ENCODE measurements at places on chromosomes 6 and 20. TPM values are rescaled to one million over a fixed set of nuclear protein-coding genes. Genes with fewer than 3 reads are reported as not detected.

The MAP1LC3A gene
- 38.7 TPM for total RNA-seq

The LTB gene
- 9.2 TPM for total RNA-seq

DNA sequence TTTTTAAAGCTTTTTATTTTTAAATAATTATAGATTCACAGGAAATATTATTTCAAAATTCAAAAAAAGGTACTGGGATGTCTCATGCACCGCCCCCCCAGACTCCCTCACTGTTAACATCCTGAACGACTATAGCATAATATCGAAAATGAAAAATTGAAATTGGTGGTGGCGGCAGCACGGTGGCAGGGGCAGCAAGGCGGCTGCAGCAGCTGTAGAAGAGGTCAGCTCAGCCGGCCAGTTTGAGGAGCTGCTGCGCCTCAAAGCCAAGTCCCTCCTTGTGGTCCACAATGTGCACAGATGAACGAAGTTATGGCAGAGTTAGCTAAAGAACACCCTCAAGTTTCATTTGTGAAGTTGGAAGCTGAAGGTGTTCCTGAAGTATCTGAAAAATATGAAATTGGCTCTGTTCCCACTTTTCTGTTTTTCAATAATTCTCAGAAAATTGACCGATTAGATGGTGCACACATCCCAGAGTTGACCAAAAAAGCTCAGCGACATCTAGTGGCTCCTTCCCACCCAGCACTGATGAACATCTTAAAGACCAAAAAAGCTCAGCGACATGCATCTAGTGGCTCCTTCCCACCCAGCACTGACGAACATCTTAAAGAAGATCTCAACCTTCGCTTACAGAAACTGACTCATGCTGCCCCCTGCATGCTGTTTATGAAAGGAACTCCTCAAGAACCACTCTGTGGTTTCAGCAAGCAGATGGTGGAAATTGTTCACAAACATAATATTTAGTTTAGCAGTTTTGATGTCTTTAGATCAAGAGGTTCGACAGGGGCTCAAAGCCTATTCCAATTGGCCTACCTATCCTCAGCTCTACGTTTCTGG is 100.8 kb downstream of the FAM217A start:
- peak; percentile 97 for DNase-seq

- DNase-seq = peak; percentile 57
Measured at GRCh38 chr6:129853996-129854711, 7.0 kb downstream of the TMEM244 start.

The GJE1 gene
- total RNA-seq = not detected

The ABHD16B gene
- not detected for total RNA-seq

The ENPP4 gene
- 0.87 TPM for total RNA-seq

The PRDM13 gene
- total RNA-seq = not detected

The TSHZ2 gene
- total RNA-seq = 4.0 TPM

DNA sequence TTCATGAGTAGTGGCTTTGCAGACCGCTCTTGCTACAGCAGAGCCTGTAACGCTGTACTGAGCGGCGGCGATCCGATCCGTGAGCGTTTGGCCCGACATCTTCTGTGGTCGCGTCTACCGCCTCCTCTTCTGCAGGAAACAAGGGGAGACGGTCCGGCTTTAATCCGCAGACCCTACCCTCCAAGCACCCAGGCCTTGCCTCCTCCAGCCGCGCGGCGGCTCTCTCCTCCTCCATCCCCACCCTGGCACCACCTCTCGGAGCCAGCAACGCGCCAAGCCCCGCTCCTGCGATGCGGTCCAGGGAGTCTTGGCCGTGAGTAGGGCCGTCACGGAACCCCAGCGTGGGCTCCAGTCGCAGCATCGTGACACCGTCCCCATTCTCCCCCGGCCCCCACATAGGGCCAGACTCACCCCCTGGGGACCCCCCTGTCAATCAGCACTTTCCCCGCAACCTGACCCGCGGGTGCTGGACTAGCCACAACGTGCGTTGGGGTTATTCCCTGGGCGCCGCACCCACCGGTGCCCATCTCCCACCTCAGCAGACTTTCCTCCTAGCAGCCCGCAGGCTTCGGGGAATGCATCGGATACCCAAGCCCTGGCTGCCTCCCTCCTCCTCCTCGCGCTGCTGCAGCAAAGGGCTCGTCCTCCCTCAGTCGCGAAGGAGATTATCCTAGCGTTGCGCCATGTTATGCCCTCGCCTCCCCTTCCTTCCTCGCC is 914 bp downstream of the SNAP91 start:
- DNase-seq = no peak

GRCh38 chr20:19392344-19393130 is 180.1 kb downstream of the SLC24A3 start:
- DNase-seq = no peak

DNA sequence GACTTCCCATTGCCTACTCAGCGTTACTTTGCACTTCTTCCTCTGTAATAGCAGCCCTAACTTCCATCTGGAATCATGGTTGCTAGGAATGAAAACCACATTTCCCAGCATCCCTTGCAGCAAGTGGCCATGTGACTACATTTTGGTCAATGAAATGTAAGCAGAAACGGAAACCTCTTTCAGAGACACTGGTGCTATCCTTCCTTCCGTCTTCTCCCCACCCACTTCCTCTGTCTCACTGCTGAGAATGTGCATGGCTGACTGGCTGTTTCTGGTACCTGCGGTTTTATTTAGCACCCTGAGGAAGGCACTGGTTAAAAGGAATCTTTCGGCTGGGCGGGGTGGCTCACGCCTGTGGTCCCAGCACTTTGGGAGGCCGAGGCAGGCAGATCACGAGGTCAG is 107.4 kb downstream of the SCML4 start:
- DNase-seq = peak; percentile 6

The FOXS1 gene
- total RNA-seq = 0.20 TPM

The RAET1L gene
- not detected for total RNA-seq

DNA sequence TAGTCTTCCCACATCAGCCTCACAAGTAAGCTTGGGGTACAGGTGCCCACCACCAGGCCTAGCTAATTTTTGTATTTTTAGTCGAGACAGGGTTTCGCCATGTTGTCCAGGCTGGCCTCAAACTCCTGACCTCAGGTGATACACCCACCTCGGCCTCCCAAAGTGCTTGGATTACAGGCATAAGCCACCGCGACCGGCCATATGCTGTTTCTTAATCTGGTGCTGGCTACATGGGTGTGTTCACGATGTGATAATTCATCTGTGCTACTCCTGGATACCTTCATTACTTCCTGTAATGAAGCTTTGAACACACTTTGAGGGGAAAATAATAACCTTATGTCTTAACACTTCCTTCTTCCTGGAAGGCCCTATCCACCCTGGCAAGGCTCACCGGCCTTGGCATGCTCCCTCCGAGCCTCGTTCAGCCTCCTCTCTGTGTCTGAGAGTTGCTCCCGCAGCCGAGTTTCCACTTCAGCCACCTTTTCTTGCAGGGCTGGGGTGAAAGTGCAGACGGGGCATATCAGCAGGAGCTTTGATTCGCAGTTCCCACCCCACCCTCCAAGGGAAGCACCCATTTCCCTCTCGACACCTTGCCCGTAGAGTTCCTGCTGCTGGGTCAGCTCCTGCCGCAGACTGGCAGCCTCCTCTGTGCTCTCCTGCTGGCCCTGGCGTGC is 5.6 kb upstream of the PSORS1C2 start:
- DNase-seq = no peak

- no peak for DNase-seq
Measured at GRCh38 chr6:120871416-120872261, 462.6 kb downstream of the TBC1D32 start.

The C6orf120 gene
- 18.1 TPM for total RNA-seq

- DNase-seq = peak; percentile 6
Measured at GRCh38 chr20:48047447-48047846, 262.2 kb upstream of the SULF2 start.

The GPSM3 gene
- 6.2 TPM for total RNA-seq

DNA sequence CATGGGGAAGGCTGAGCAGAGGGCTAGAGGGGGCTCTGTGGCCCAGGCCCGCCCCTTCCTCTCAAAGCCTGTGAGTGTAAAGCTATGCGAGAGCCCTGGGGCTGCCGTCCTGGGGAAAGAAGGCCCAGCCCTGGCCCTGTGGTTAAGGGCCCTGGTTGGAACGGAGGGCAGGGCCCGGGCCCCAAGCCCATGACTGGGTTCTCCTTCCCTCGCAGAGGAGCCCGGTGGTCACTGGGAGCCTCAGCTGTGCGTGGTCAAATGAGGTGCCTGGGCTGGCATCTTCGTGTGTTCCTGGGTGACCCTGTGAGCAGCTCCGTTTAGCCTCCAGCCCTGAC is 56.0 kb downstream of the SMOC2 start:
- DNase-seq = no peak

GRCh38 chr20:9588706-9589105 is 74.3 kb downstream of the LAMP5 start:
- no peak for DNase-seq

The SEL1L2 gene
- not detected for total RNA-seq

GRCh38 chr20:50704971-50705370 is 13.6 kb upstream of the RIPOR3 start:
- DNase-seq = no peak

The NINL gene
- total RNA-seq = 21.0 TPM

The AK9 gene
- 3.1 TPM for total RNA-seq

DNA sequence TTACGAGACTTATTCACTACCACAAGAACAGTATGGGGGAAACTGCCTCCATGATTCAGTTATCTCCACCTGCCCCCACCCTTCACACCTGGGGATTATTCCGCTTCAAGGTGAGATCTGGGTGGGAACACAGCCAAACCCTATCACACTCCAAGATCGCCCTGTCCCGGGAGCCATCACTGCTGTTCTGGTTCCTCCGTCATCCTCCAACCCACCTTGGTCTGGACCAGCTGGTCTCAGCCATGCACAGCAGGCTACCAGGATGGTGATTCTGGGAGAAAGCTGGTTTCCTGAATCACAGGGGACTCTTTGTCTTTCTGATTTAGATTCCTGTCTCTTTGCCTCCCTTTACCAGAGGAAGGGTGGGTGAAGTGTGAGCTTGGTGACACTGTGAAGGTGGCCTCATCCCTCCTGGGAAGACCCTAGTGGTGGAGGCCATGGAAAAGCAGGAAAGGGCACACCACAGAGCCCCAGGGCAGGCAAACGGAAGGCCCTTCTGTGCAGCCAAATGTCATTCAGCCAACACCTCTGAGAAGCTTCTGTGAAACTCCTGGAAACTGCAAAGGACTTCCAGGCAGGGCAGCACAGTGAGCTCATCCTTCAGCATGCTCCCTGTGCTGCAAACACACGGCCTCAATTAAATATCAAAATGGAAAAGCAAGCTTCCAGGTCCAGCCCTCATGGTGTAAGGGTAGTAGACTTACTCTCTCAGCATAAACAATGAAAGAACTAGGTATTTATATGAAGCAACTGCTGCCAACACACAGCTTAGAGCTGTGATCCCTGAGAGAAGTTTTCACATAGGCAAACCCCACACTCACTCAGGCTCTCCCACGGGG is 169.8 kb downstream of the ANKRD60 start:
- DNase-seq = no peak

DNA sequence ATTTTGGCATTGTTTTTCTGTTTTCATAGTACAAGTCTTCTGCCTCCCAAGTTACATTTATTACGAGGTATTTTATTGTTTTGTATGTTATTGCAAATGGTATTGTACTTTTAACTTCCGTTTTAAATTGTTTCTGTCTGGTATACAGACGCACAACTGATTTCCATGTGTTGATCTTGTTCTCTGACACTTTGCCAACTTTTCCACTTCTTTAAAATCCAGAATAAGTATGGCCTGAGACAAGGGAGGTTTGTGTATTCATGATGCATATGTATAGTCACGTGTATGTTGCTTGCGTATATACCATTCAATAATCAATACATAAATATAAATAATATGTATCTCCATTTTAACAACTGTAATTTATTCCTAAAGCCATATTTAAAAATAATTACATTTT is 41.2 kb downstream of the THBS2 start:
- DNase-seq = no peak

The TCP11 gene
- not detected for total RNA-seq

DNA sequence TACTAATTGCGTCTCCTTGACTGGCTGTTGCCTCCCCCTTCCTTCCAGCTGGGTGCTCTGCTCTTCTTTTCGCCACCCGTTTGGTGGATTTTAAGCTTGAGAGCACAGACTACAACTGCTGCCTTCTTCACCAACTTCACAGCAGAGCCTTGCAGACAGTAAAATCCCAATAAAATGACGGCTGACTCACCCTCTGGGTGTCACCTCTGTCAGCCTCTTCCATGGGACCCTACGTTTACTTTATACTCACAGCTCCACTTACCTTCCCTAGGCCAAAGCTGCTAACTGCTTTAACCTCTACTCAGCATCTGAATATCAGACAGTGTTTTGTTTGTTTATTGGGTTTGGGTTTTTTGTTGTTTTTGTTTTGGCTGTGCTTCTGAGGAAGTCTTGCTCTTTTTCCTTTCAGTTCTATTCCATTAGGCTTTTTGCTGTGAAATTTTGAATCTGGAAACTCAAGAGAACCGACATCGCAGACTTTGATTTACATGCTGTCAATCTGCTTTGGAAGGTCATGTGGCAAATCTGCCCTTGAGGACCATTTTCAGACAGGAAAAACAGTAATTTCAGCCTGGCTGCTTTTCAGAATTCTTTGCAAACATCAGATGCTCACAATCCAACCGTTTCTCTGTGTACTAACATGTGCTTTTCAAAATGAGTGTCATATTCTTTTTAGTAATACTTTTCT is 2.4 kb downstream of the AGPAT4 start:
- no peak for DNase-seq

The CLPSL2 gene
- total RNA-seq = not detected

DNA sequence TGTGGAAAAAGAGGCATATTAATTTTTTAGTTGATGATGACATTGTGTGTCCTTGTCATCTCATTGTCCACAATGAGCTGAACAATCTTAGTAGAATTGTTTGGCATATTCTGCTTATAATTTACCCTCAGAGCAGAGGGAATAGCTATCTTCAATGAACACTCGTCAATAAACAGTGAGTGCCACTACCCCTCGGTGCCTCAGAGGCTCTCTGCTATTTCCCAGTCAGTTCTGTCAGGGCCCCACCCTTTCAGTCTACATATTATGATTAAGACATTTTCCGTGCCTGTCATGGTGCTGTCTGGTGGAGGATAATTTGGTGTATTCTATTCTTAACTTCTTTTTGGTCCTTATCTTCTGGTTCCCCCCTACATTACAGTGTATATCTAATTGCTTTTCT is 31.2 kb downstream of the NUS1 start:
- DNase-seq = no peak

DNA sequence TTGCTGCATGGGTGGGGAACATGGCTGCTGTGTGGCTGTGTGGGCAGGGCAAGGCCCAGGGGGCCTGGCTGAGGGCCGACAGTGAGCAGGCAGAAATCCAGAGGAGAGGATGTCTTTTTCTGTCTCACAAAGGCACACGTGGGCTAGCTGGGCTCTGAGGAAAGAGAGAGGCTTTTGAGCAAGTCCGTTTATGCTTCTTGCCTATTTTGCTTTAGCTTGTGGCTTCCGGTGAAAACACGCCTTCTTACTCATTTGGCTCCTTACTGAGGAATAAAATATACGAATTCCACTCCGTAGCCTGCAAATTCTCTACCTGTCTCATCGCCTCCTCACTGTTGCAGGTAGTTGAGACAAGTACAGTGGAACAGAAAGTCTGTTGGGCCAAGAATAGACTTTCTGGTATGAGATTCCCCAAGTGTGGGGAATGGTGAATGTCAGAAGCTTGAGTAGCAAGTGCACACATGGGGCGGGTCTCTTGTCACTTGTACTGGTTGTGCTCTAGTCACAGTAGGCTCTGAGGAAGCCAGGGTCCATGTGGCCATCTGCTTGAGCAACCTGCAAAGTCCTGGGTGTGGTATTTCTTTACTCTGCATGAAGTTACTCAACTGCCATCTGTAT is 28.4 kb downstream of the WRNIP1 start:
- no peak for DNase-seq
